ENCODE measurements at places on chromosomes 7 and 10.

GRCh38 chr7:33744293-33745075 is 160.9 kb upstream of the BMPER start:
- DNase-seq = no peak

- DNase-seq = no peak
Observed at GRCh38 chr7:39355664-39356063, 210.5 kb upstream of the YAE1 start.

DNA sequence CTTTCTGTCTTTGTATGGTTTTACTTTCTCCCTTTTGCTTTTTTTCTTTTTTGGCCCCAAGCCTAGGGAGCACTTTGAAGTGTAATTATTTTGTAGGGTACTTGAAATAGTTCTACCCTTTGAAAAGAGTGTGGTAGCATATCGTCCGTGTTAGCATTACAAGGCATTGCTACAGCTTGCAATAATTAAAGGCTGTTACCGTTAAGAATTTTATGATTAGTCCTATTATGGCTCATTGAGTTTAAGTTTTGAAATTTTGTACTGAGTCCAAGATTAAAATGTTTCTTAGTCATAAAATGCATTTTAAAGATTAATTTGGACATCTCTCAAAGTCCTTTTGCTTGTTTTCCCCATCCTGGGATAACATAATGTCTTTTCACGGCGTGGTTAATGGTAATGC is 490.0 kb upstream of the LRRN3 start:
- DNase-seq = peak; percentile 10

- DNase-seq = no peak
Observed at GRCh38 chr10:103592186-103593021, 98.9 kb downstream of the NEURL1 start.

DNA sequence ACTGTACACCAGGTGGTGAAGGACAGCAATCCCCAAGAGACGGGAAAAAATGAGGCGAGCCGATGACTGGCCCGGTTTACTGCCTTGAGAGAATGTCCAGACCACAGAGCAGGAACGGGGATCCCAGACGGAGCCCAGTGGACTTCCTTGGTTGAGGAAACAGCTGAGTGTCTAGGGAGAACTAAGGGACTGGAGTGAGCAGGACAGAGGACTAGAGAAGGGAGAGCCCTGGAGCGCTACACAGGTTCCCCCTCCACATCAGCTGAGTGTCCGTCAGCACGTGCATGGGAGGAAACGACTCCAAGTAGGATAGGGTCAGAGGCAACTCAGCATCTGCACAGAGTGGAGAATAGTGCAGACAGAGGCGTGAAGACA is 7.1 kb upstream of the WDR86 start:
- DNase-seq = no peak

DNA sequence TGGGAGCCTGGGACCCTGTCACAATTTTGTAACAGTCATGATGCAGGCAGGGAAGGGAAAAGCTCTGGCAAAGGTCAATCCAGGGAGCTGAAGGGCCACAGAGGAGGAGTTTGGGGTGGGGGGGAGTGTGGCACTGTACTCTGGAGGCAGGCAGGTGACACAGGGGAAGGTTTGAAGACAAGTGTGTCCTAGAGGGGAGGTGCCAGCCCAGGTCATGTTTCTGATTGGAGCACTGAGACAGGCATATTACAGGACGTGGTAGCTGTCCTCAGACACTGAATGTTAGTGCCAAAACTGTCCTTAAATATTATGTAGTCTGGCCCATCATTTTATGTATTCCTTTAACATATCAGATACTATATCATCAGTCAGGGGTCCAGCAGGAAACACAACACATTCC is 75.6 kb upstream of the LRRC4 start:
- DNase-seq = no peak

DNA sequence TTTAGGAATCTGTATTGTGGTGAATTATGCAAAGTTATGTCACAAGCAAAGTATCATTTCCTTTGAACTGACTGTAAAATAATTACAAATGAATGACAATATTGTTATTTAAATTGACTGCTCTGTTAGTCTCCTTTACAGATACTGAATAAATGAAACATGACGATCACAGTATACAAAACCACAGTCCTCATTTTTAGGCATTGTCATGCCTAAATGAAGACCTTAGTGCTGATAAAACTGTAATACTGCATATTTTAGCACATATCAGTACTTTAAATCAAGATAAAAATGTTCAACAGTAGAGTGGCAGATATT is 39.7 kb upstream of the FEZF1 start:
- no peak for DNase-seq

DNA sequence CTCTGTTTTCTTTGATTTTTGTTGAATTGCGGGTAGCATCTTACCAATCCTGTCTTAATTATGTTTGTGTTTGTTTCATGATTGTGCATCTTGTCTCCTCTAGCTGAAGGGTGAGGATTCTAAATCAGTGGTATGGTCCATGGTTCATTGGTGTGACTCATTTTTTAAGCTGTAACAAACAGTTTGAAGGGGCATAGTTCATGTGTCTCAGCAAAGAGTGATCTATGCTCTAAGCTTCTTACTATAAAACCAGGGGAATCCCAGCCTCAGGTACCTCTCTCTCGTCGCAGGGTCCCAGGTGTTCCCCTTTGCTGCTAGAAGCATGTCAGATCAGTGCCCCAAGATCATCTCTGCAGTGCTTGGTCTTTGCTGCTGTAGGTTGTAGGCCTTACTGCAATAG is 100.1 kb downstream of the OTUD1 start:
- no peak for DNase-seq

GRCh38 chr7:40298421-40298820 is 163.6 kb downstream of the SUGCT start:
- DNase-seq = no peak

DNA sequence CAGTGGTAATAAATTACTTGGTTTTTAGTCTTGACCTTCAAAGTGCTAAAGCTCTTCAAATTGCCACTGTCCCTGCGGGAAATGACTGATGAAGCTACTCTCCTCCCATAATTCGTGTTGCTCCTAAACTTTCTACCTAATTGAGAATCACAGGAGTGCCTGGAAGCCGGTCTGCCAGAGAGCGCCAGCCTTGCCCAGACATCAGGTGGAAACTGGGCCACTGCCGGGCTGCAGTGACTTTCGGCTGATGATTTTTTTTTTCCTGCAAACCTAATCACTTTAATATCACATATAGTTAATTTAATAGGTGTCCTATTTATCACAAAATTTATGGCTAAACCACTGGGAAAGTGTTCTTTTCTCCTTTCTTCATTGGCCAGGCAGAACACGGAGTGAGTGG is 59.6 kb upstream of the UBE3C start:
- DNase-seq = no peak

- DNase-seq = no peak
Observed at GRCh38 chr7:103343332-103343731, 1.2 kb downstream of the DNAJC2 start.

DNA sequence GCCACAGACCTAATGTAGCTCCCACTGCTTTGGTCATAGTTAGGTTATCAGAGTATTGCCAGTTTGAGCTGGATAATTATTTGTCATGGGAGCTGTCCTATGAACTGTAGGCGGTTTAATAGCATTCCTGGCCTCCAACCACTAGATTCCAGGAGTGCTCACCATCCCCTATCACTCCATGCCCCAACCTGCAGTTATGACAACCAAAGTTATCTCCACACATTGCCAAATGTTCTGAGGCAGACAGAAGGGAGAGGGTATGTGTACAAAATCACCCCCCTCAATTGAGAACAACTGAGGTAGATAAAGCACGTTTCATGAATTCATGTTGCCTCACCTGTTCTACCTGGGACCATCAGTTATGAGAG is 119.0 kb upstream of the CACUL1 start:
- DNase-seq = no peak

GRCh38 chr10:48243487-48243886 is 31.0 kb downstream of the FRMPD2 start:
- DNase-seq = no peak

GRCh38 chr10:55398497-55398882 is 597.5 kb upstream of the PCDH15 start:
- no peak for DNase-seq

- no peak for DNase-seq
Observed at GRCh38 chr10:127759276-127759675, 22.3 kb downstream of the FOXI2 start.

DNA sequence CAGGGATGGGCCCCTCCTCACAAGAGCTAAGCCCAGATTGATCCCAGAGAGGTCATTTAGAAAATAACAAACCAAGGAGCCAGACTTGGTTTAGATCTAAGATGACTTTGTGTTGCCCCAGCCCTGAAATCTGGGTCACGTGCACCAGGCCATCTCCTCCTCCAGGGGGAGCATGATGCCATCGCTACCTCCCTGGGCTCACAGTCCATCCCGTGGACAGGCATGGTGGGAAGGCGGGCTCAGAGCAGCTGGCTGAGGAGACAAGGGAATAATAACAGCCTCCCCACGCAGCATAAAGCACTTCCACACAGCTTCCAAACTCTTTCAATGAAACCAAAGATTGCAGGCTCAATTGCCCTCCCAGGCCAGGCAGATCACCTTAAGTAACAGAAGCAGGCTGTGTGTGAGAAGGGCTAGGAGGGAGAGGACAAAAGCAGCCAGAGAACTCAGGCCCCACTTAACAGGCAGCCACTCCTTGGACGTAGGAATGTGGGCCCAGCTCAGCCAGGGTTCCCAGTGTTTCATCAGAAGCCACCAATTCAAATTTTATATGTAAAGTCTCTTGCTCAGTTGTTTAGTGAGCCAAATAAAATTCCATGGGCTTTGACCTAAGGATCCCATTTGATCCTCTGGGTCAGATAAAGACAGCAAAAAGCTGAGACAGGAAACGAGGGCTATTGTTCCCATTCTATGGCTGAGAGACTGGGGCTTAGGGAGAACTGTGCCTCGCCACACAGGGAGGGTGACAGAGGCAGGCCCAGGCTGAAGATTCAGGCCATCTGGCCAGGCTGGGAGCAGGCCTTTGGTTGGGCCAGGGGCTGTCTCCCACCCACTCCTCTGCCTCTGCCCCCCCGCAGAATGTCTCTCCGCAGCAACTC is 100.2 kb downstream of the COL13A1 start:
- DNase-seq = no peak

DNA sequence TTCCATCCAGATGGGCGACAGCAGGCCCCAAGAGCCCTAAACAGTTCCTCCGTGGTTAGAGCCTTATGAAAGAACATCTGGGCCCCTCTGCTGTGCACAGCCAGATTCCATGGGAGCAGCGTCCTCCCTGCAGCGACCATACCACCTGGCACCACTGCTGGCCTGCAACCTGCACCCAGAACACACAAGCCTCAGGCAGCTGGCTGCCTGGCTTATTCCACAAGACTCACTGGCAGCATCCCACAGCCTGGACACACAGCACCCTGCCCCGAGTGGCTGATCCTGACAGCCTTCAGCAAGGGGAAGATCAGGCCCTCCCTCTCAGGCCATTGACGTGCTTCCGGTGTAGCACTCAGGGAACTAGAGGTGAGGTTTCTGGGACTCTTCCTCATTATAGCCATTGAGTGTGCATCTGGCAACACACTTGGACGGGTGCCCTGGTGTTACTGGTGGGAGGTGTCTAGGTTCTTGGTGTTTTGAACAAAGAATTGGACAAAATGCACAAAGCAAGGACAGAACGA is 33.7 kb upstream of the ERCC6 start:
- no peak for DNase-seq

DNA sequence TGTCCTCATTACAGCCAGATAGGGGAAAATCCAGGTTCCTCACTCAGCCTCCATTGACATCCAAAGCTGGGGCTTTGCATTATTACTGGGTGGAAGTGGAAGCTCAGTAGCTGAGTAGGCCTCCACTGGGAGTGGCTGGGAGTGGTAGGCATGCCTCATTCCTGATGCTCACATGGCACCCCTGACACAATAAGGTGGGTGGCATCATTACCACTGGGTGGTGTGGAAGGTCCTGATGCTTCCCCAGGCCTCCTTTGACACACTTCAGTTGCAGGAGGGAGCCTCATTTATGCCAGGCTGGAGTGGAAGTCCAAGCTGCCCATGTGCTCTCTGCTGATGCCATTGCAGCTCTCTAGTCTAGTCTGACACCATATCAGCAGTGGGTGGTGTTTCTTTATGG is 48.2 kb upstream of the GPR141 start:
- no peak for DNase-seq

- DNase-seq = no peak
Observed at GRCh38 chr10:63206997-63207811, 74.1 kb downstream of the NRBF2 start.

- no peak for DNase-seq
Observed at GRCh38 chr10:91033324-91033950, 112.5 kb upstream of the ANKRD1 start.

DNA sequence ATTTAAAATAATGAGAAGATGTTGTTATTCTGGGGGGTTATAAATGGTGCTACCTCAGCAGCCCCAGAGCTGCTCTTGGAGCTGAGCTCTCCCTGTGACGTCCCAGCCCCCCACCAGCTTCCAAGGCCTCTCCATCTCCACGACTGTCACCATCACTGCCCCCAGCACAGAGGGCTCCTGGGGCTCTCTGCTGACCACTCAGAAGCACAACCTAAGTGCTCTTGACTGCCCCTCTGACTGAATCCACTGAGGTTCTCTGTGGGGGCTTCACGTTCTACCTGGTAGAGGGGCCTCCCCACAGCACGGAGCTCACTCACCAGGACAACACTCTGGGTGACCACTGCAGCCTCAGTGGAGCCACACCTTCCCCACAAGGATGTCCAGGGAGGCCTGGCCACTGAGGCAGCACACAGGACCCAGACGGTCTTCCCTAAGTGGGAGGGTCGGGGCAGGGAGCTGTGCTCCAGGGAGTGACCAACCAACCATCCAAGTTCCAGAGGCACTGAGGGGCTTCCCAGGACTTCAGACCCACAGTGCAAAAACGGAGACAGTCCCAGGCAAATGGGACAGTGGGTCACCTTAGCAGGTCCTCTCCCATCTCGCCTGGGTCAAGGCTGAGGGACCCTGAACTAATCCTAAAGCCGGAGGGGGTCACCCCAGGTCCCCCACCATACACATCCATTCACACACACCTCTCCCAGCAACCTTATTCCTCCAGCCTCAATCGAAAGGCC is 121.0 kb upstream of the PPP2R2D start:
- no peak for DNase-seq

DNA sequence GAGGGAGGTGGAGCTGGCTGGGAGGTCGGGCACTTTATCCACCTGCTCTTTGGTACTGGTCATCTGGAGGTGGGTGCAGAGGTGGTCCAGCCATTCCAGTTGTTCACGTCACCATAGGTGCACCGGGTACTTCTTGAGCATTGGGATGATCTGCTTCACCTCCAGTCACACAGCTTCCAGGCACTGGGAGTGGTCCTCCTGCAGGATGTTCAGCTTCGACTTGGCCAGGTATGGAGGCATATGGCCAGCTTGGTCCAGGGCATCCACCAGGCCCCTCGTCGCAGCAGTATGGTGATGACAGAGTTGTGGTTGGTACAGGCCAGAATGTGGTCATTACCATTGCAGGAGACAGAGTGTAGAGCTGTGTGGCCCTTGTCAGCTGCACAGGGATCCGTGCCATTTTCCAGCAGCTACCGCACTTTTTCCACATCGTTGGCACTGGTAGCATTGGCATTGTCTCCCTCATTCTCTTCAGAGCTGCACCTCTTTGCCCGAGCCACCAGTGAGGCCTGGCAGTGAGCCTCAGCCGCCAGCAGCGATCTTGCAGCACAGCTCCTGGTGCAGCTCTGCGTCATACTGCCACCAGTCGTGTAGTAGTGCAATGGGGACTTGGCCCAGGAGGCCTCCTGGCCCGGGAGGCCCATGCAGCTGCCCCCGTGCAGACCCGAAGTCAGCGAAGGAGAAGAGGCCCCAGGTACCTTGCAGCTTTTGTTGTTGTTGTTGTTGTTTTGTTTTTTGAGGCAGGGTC is 150.9 kb downstream of the ZNF22 start:
- DNase-seq = no peak

- no peak for DNase-seq
Observed at GRCh38 chr10:104230490-104230889, 1.7 kb downstream of the CFAP43 start.

GRCh38 chr10:94042001-94042833 is 48.5 kb downstream of the PLCE1 start:
- DNase-seq = no peak

- no peak for DNase-seq
Observed at GRCh38 chr10:11297136-11297535, 279.5 kb downstream of the CELF2 start.
